Type B pancreatic cell (in vitro differentiated cells): ENCODE measurements at places on chromosomes 13 and 19.
A peak's percentile ranks its signal among the peaks of the same experiment; 100 is the strongest.

- DNase-seq: no peak
Observed at GRCh38 chr13:56718791-56719190, 421.9 kb upstream of the PRR20A start.

DNA sequence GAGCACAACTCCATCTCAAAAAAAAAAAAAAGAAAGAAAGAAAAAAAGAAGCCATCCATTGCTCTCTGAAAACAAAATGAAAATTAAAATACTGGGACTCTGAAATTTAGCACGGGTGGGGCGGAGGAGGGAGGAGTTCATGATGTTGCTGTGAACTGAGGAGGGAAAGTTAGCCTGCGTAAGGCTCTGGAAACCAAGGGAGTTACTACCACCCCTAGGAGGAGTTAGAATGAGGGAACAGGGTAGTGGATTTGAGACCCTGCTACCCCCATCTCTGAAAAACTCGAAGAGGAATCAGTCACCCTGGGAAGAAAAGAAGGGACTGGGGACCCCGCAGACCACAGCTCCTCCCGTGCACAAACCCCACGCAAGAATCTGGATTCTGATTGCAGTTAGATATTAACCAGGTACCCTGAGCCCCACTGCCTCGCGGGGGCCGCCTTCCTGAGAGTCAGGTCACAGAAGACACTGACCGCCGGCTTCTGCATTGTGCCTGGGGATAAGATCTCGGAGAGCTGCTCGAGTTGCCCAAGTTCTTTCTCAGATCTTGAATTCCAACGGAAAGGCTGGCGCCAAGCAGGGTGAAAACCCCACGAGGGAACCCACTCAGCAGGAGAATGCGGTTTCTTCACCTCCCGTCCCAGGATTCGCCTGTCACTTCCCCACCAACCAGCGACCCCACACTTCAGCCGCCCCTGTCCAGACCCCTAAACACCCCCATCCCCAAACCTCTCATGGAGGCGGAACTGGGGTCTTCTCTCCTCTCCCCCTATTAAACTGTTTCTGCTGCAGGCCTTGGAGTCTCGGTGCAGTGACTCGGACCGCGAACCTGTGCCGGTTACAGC is 870 bp downstream of the ZNF442 start:
- DNase-seq: no peak

GRCh38 chr13:34462843-34463242 is 479.2 kb upstream of the NBEA start:
- no peak for DNase-seq

DNA sequence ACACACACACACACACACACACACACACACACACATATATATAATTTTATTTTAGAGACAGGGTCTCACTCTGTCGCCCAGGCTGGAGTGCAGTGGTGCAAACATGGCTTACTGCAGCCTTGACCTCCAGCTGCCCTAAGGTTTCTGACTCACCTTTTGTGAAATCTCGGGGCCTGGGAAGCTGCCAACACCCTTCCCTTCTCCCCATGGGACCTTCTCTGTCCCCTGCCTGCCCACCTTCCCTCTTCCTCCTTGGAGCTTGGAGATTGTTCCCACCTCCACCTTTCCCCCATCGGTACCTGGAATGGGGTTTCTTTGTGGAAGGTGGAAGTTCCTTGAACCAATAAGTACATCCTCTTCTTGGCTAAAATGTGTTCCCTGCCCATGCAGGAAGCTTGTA is 6.3 kb downstream of the ARRDC5 start:
- no peak for DNase-seq

DNA sequence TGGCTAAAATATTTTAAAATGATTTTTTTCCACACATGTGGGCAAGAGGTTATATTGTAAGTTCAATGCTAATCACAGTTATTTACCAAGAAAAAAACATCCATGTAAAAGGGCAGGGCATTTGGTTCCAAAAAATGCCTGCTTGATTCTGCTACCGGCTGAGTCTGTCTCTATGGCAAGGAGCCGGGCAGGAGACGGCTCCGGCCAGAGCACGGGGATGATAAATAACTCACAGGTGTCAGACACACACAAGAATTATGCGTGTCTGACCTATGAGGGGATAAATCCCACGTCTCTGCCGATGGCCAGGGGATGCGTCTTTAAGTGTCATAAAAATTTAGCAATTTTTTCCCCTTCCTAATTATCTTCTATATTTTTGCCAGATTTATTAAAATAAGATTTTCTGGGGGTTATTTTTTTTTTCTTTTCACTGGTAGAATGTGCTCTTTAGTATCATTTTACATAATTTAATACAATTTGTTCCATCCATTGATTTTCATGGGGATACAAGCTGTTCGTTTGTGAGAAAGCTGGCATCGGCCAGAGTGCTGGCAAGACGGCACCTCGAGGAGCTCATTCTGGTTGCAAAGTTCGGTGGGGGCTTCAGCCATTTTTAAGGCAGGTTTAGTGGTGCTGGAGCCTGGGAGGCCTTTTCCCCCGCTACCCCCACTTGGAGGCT is 253.9 kb downstream of the ZNF536 start:
- no peak for DNase-seq

DNA sequence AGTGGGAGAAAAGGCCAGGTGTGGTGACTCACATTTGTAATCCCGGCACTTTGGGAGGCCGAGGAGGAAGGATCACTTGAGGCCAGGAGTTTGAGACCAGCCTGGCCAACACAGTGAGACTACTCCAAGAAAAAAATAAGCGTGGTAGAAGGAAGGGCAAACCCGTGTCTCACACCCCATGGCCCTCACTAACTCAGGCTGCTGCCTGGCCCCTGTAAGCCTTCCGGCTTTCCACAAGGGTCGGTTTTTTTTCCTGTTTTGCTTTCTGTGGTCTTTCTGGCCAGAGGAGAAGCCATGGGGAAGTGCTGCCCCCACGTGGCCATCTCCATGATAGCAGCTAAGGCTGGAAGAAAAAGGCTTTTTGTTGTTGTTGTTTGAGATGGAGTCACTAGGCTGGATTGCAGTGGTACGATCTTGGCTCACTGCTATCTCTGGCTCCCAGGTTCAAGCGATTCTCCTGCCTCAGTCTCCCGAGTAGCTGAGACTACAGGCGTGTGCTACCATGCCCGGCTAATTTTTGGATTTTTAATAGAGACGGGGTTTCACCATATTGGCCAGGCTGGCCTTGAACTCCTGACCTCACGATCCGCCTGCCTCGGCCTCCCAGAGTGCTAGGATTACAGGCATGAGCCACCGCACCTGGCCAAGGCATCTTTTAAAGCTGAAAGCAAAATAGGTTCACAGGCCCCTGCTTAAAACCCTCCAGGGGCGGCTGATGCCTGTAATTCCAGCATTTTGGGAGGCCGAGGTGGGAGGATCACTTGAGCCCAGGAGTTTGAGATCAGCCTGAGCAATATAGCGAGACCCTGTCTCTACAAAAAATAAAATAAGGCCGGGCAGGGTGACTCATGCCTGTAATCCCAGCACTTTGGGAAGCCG is 7.5 kb upstream of the ARHGEF18 start:
- DNase-seq: peak; percentile 92

DNA sequence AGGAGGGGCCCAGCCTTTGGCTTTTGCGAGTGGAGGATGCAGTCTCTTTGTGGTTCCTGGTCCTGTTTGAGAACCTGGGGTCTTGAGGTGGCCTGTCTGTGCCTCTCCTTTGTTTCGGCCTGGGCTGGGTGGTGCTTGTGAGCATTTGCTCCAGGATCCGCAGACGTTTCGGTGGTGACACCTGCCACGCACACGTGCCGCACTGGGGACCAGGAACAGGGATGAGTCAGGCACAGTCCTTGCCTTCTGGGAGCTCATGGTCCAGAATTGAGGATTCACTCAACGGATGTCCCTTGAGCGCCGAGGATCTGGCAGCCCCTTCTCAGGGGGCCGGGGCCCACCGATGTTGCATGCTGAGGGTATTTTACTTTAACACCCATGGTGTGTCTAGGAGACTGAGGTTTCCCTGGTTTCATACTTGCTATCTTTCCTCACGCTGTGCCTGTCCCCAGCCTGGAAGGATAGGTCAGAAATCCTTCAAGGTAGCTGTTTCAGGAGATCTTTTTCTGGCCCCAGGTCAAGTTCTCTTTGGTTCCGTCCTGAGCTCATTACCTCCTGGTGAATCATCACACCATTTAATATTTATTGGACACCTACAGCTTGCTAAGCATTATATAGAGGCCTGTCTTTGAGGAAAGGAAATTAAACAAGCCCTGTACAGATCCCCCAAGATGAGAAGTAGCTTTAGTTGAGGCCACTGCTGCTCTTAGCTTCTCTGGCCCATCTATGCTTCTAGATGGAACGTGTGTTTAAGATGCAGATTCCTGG is 5.1 kb downstream of the HDGFL2 start:
- no peak for DNase-seq

DNA sequence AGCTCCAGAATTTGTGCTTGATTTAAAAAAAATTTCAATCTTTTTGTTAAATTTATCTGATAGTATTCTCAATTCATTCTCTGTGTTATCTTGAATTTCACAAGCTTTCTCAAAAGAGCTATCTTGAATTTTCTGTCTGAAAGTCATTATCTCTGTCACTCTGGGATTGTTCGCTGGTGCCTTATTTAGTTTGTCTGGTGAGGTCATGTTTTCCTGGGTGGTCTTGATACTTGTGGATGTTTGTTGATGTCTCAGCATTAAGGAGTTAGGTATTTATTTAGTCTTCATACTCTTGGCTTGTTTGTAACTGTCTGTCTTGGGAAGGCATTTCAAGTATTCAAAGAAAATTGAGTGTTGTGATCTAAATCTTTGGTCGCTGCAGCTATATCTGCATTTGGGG is 106.3 kb downstream of the TNFSF13B start:
- DNase-seq: no peak

DNA sequence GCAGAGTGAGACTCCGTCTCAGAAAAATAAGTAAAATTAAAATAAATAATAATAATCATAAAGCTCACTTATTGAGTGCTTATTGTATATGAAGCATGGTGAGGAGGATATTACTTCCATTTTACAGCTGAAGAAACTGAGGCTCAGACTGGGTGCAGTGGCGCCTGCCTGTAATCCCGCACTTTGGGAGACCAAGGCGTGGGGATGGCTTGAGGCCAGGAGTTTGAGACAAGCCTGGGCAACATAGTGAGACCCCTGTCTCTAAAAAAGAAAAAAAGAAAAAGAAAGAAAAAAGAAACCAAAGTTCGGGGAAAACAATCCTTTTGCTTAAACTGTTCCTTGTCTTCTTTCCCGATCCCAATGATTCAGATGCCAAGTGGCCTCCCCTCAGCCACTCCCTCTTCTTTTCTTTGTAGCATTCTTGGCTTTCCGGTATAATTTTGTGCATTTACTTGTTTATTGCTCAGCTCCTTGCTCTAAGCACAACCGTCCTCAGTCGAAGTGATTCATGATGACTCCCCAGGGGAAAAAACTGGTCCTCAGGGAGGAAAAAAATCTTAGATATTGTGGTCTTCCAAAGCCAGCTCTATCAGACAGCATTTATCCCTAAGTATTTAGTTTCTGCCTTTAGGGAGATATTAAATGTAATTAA is 965 bp upstream of the EIF3G start:
- no peak for DNase-seq

- DNase-seq: no peak
Observed at GRCh38 chr13:41720839-41721561, 239.9 kb downstream of the VWA8 start.

- DNase-seq: no peak
Observed at GRCh38 chr19:12767666-12768065, 7.7 kb downstream of the HOOK2 start.

DNA sequence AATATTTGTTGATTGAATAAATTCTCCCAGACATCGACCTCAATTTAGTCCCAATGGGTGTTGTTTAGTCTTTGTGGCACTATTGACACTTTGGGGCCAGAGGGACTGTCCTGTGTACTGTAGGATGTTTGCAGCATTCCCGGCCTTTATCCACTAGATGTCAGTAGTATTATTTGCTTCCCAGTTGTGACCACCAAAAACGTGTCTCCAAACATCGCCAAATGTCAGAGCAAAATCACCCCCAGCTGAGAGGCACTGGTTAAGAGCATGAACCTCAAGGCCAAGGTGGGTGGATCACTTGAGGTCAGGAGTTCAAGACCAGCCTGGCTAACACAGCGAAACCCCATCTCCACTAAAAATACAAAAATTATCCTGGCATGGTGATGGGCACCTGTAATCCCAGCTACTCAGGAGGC is 15.4 kb downstream of the NLRP12 start:
- no peak for DNase-seq

GRCh38 chr19:8127311-8127710 is 22.1 kb downstream of the FBN3 start:
- DNase-seq: no peak

DNA sequence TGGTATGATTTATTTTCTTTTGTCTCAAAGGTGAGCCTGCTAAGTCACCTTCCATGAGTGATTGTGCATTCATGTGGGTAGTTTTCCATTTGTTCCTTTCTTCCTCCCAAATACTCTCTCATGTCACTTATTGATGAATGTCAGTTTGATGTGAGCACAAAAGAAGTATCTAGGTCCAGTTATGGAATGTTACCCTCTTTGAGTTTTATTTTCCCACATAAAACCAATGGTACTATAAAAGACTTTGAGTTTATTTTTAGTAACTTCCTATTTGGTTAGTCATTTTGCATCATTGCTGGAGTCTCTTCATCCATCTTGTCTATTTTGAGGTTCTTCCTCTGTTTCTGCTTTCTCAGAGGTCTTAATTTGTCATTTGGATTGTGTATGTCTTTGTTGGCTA is 321.3 kb downstream of the GPC6 start:
- DNase-seq: no peak

DNA sequence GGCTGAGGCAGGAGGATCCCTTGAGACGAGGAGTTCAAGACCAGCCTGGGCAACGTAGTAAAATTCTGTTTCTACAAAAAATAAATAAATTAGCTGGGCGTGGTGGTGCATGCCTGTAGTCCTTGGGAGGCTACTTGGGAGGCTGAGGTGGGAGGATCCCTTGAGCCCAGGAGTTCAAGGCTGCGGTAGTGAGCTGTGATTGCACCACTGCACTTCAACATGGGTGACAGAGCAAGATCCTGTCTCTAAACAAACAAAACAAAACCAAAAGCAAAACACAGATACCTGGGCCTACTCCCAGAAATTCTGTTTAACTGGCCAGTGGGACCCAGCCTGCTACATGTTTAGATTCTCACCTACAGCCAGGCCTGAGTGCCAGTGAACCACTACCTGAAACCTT is 74.6 kb upstream of the MEDAG start:
- no peak for DNase-seq

DNA sequence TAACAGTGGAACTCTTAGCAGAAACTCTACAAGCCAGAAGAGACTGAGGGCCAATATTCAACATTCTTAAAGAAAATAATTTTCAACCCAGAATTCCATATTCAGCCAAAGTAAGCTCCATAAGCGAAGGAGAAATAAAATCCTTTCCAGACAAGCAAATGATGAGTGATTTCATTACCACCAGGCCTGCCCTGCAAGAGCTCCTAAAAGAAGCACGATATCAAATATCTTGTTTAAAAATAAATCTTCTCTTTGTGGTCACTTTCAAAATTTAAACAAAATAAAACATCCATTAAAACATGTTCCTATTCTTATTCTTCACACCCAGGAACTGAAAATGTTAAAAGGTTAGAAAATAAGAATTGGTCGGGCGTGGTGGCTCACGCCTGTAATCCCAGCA is 13.7 kb downstream of the MICU2 start:
- DNase-seq: no peak

GRCh38 chr13:41546372-41547190 is 89.2 kb downstream of the RGCC start:
- DNase-seq: no peak

GRCh38 chr13:29508130-29508875 is 87.2 kb downstream of the SLC7A1 start:
- DNase-seq: peak; percentile 91
